ENCODE measurements at places on chromosomes 13 and 19.

DNA sequence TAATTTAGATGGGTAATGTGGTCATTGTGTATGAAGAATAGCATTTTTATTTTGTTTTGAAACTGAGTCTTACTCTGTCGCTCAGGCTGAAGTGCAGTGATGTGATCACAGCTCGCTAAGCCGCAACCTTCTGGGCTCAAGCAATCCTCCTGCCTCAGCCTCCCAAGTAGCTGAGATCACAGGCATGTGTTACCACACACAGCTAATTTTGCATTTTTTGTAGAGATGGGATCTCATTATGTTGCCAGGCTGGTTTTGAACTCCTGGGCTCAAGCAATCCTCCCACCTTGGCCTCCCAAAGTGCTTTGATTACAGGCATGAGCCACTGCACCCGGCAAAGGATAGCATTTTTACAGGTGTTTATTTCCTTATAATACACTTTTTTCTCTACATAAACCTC, 36.6 kb downstream of the SERTM1 start:
- DNase-seq: no peak

DNA sequence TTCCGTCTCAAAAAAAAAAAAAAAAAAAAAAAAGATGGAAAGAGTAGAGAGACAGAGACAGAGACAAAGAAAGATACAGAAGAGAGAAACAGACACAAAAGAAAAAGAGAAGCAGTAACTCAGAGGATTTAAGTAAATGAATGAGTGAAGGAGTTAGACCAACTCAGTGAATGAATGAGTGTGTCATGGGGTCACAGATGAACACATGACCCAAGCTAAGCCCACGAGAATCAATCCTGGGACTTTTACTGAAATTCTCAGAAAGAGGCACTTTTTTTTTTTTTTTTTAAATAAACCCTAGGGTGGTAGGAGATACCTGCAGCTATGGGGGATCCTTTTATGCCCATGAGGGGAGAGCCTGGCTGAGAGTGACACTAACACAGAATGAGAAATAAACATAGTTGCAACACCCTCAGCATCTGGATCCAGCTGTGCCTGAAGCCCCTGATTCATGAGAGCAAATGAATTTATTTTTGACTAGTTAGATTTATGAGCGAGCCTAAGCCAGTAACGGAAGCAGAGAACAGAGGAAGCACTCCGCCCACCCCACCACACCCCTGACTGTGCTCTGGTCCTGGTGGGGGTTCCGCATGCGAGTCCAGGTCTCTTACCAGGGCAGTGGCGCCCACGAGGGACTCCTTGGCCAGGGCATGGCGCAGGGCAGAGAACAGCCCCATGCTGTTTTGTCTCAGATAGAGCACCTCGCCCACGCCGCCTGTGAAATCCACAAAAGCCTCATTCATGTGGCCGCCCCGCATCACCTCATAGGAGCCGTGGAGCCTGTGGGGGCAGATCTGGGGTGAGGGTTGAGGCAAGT, 4.6 kb downstream of the CAPN12 start:
- no peak for DNase-seq

- no peak for DNase-seq
Observed at GRCh38 chr13:113318956-113319355, 21.9 kb downstream of the LAMP1 start.

DNA sequence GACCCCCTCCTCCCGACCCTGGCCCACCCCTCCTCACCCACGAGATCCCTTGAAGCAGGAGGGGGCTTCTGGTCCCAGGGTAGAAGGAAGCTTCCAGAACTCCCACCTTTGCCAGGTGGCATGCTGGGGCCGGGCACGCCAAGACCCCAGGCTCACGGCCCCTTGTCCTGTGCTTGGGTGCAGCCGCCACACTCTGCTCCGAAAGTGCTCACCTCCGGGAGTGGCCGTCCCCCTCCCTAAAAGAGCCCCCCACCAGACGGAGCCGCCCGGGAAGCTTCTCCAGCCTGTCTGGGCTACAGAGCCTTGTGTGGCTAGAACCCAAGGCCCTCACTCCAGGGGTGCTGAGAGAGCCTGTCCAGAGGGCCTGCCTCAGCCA, 1.8 kb upstream of the EFNA2 start:
- DNase-seq: no peak

- no peak for DNase-seq
Observed at GRCh38 chr19:41398598-41398997, 980 bp downstream of the BCKDHA start.

GRCh38 chr13:110377826-110378201, 70.7 kb downstream of the COL4A2 start:
- no peak for DNase-seq

DNA sequence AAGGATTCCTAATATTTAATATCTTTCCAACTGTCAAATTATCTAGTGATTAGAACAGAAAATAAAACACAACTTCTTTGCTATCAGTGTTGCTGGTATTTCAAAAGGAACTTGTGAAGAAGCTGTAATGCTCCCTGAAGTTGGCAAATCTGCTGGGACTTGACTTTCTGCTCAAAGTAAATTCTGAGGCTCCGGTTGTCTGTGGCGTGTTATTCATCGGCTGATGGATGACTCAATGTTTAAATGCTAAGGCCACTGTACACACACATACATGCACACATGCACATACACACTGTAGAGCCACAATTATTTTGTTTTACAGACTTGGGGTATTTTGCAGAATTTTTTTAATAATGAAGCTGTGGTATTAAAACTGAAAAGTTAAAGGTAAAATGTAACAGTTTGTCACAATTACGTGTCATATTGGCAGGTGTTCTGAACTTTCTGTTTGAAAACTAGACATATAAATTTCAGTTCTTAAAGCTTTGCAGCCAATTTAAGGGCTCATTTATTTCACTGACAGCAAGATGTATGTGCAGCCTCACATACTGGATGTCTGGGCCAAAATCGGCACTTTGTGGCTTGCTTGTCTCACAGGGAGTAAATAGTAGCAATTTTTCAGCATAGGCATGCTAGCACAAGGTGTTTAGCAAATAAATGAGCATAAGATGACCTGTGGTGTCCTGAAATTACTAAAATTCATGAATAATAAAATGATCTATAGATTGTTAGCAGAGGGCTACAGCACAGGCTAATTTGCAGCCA, 1691.7 kb upstream of the PCDH20 start:
- DNase-seq: no peak

DNA sequence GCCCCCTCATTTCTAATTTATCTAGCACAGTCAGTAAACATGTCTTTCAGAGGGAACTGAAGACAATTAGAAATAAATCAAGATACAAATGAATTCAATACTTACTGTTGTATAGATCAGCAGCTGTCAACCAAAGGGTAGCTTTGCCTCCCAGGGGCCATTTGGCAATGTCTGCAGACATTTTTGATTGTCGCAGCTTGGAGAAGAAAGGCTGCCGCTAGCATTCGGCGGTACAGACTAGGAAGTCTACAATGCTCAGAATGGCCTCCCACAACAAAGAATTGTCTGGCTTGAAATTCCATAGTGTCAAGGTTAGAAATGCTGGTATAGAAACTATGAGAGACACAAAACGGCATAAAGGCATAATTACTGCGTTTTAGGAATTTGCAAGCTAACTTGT, 91.6 kb downstream of the RGCC start:
- DNase-seq: no peak

- no peak for DNase-seq
Observed at GRCh38 chr19:10517361-10517759, at the start of gene S1PR5. S1PR5 (minus strand) TSS chr19:10517447; CDS start chr19:10515011, 2,436 bp downstream.
